ENCODE measurements at places on chromosomes 3 and 15.

- H3K27me3 ChIP-seq: no peaks in the 10 kb centered on the region
- no peak overlapping the region for H3K4me3 ChIP-seq
- H3K36me3 ChIP-seq: no peaks in the 10 kb centered on the region
- DNase-seq: no peak
- no peaks in the 10 kb centered on the region for H3K4me1 ChIP-seq
Measured at GRCh38 chr3:161310649-161311423, 60.5 kb downstream of the SPTSSB start.

- no peak overlapping the region for H3K4me3 ChIP-seq
- no peaks in the 10 kb centered on the region for H3K36me3 ChIP-seq
- H3K4me1 ChIP-seq: no peaks in the 10 kb centered on the region
- DNase-seq: no peak
Measured at GRCh38 chr15:50126072-50126471, 7.0 kb upstream of the ATP8B4 start.

GRCh38 chr3:25854635-25855034, 64.7 kb downstream of the OXSM start:
- H3K27me3 ChIP-seq: no peaks in the 10 kb centered on the region
- H3K4me3 ChIP-seq: no peak overlapping the region
- H3K27ac ChIP-seq: no peak overlapping the region
- H3K36me3 ChIP-seq: no peaks in the 10 kb centered on the region
- H3K4me1 ChIP-seq: no peaks in the 10 kb centered on the region

DNA sequence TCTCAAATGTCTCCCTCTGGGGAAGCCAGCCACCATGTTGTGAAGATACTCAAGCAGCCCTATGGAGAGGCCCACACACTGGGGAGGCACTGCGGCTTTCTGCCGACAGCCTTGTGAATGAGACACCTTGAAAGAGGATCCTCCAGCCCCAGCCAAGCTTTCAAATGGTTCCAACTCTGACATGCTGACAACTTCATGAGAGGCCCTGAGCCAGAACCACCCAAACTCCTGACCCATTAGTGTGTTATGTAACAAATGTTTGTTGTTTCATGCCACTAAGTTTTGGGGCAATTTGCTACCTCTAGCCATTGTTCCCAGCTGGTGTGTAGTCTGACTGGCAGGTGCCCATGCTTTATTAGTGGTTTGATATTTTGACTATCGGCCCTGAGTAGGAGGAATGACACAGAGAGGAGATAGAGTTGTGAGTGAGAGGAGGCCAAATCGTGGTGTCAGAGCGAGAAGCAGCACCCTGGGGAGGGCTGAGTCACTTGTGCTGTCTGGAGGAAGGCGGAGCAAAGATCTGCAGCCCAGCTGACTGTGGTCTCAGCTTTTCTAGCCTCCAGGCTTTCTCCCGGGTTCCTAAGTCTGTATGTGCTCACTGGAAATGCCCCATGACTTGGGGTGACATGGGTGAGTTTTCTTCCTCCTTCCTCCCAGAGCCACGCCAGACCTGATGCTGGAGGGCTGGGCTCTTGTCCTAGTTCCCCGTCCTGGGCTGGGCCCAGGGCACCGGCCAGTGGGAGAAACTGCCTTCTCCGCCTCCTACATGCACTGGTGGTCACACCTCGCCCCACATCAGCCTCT, 56.7 kb upstream of the BLM start:
- no peaks in the 10 kb centered on the region for H3K4me1 ChIP-seq
- H3K27me3 ChIP-seq: peaks cover 3% of the 10 kb centered on the region
- H3K4me3 ChIP-seq: no peak overlapping the region

GRCh38 chr3:60517134-60517533, 734.1 kb downstream of the FHIT start:
- H3K4me3 ChIP-seq: no peak overlapping the region
- DNase-seq: no peak
- H3K27me3 ChIP-seq: no peaks in the 10 kb centered on the region
- no peaks in the 10 kb centered on the region for H3K36me3 ChIP-seq

- H3K4me1 ChIP-seq: peaks cover 8% of the 10 kb centered on the region
- H3K4me3 ChIP-seq: no peak overlapping the region
- no peak for DNase-seq
- no peaks in the 10 kb centered on the region for H3K27me3 ChIP-seq
- no peaks in the 10 kb centered on the region for H3K36me3 ChIP-seq
- no peak overlapping the region for H3K27ac ChIP-seq
Measured at GRCh38 chr3:43688245-43688650, 2.5 kb upstream of the ABHD5 start.

- no peak overlapping the region for H3K27ac ChIP-seq
- H3K4me3 ChIP-seq: no peak overlapping the region
- no peaks in the 10 kb centered on the region for H3K36me3 ChIP-seq
- H3K4me1 ChIP-seq: no peaks in the 10 kb centered on the region
- no peak for DNase-seq
Measured at GRCh38 chr15:57403017-57403416, 26.7 kb downstream of the CGNL1 start.

GRCh38 chr3:172298247-172298646, 150.0 kb downstream of the GHSR start:
- DNase-seq: no peak
- H3K4me3 ChIP-seq: no peak overlapping the region
- no peaks in the 10 kb centered on the region for H3K4me1 ChIP-seq

DNA sequence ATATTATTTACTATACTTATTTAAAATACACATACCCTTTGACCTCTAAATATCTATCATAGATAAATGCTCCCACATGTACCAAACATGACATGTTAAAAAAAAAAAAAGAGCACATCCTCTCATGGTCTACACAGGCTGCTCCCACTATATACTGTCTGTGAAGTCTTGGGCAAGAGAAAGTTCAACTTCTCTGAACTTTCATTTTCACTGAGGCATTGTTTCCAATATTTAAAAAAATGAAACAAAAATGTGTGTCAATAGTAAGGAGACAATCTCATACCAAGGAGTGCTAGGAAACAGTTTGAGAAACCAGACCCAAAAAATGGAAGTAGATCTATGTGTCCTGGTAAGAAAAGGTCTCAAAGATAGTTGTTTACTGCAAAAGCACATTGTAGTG, 29.3 kb downstream of the SLC4A7 start:
- H3K36me3 ChIP-seq: peaks cover 7% of the 10 kb centered on the region
- DNase-seq: no peak
- H3K4me3 ChIP-seq: no peak overlapping the region
- H3K4me1 ChIP-seq: peaks cover 82% of the 10 kb centered on the region

DNA sequence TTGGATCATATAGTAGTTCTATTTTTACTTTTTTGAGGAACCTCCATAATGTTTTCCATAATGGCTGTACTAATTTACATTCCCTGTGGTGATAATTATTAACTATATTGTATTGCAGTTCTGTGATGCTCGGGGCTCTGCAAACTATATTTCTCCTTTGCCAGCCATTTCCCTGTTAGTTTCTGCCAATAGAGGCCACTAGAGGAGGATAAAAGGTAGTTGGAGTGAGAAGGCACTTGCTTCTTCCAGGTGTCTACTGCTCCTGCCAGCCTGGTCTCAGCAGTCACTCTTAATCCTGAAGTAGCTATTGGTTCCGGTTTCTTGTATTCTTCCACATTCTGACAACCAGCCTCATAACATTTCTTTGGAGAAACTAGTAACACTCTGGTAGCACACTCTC, 233.9 kb upstream of the GBE1 start:
- H3K4me3 ChIP-seq: no peak overlapping the region
- H3K27me3 ChIP-seq: no peaks in the 10 kb centered on the region
- no peak overlapping the region for H3K27ac ChIP-seq
- H3K4me1 ChIP-seq: no peaks in the 10 kb centered on the region
- no peaks in the 10 kb centered on the region for H3K36me3 ChIP-seq
- no peak for DNase-seq
